ENCODE measurements at places on chromosomes 1 and 21.

DNA sequence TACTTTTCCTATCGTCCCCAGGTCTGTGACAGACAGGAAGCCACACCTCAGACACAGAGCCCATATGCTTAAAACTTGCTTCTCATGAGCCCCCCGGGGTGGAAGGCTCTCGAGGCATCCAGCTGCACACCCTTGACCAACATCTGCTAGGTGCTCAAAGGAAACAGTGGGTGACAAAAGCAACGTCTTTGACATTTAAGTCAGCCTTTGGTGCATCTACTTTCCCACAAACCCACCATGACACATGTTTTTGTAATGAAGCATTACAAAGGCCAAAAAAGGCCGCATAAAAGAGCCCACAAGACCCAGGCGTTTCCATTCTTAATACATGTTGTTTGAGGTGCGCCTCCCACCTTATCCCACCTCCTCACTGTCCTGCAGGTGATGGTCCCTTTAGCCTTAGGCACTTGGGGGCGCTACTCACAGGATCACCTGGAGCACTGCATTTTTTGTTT is 11.8 kb upstream of the FASLG start:
- no peak for DNase-seq

GRCh38 chr1:1567152-1567875 is 7.3 kb downstream of the SSU72 start:
- no peak for DNase-seq

DNA sequence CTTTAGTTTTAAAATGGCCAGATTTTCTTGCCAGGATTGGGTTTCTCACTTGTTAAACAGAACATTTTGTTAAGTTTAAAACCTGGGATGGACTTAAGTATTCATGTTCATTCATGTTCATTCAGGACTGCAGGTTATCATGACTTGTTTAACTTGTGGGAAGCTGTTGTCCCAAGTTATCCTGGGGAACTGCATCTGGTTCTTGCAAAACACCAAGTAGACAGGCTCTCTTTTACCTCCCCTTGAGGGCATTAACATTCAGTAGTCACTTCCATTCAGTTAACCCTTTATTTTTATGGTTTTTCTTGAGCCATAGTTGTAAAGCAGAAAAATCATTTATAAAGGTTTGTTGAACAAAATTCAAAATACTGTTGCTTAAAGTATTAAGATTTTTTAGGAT is 8.1 kb downstream of the SOD1 start:
- no peak for DNase-seq

DNA sequence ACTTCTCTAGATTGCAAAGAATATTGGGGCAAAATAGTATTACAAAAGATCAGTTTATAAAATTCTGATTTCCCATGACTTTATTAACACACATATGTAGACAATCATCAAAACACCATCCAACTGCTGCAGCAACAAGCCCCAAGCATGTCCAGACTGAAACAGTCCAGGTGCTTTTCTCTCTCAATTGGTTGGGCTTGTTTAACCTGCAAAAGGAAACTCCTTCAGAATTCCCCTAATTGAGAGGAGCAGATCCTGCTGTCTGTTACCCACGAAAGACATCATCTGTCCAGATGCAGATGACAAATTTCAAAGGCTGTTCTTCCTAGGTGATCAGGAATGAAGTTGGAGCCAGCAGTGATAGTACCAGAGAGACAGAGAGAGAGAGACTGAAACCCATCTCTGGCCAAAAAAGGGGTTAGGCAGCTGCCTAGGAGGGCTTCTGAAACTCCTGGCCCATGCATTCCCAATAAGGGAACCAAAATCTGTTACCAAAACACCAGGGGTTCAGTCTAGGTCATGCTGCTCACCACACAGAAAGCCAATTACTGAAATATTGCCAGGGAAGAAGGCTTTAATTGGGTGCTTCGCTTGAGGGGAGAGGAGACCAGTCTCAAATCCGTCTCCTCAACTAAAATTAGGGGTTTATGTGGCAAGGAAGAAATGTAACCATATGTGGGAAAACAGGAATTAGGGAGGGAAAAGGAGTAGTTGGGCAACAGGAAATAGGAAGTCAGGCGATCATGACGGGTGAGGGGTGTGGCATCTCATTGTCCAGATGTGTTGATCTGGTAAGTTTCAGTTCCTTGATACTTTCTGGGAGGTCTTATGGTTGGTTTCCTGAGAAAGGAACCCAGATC is 34.7 kb upstream of the RGL1 start:
- DNase-seq: no peak

GRCh38 chr1:210535761-210536160 is 207.1 kb downstream of the HHAT start:
- DNase-seq: no peak

DNA sequence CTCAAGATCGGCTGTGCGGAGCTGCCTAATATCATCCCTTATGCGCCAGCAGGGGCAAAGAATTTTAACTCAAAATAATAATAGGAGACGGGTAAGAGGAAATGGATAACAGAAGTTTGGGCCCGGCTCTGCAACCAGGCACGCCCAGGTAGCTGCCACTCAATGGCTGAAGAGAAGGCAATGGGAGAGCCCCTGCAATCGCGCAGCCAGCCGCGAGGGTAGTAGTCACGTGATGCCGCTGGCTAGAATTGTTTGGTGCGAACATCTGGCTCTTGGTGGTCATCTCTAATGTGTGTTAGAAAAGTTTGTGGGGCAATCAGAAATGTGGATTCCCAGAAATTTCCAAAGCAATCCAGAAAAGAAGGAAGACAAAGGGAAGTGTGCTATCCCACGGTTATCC is 12.3 kb downstream of the BARHL2 start:
- no peak for DNase-seq

DNA sequence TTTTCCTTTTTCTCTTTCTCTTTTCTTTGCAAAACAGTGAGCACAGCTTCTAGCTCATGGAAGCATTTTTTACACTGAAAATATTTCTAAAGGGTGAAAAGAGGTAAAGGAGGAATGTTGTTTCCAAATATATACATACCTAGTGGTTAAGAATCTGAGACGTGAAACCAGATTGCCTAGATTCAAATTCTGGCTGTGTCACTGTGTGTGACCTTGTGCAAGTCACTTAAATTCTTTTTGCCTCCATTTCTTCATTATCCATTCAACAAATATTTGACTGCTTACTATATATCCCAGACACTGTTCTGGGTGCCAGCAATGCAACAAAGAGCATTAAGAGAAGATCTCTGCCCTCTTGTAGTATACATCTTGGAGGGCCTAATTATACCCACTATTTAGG is 53.3 kb downstream of the ZFYVE9 start:
- peak; percentile 43 for DNase-seq

DNA sequence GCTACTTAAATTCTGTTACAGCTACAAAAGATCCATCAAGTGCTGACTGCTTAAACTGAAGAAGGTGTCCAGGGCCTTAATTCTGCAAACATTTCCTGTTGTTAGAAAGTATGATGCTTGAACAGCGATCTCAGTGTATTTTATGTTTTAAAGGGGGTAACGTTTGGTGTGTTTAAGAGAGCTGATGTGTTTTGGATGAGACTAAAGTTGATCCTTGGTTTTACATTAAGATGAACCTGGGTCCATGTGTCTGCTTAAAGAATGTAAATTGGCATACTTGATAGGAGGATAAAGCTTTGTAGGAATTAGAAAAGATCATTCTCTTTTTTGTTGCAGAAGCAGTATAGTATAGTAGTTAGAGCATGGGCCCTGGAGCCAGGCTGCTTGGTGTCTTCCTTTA is 3.6 kb downstream of the IER5 start:
- no peak for DNase-seq

- DNase-seq: peak; percentile 80
Observed at GRCh38 chr1:145845514-145846161, at the start of gene NUDT17. Gene NUDT17, plus strand, starts transcription at chr1:145845630. Its CDS starts 11 bp downstream, at chr1:145845641.
